ENCODE measurements at places on chromosomes 5 and 9.

DNA sequence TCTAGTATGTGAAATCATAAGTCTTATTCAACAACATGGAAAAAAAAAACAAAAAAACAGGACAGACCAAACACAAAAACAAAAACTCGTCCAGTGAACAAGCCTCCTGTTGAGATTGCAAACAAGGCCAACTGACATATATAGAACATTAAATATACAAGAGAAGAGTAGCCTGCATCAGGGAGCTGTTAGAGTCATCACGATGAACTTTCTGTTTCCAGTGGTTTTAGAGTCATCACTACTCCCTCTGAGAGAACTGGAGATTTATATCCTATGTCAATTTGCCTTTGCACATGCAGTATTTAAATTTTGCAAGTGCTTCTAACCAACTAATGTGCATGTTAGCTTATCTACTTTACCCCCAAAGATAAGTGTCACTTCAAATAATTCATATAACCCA lies 9.9 kb downstream of the SNCAIP start:
- no peak for DNase-seq

DNA sequence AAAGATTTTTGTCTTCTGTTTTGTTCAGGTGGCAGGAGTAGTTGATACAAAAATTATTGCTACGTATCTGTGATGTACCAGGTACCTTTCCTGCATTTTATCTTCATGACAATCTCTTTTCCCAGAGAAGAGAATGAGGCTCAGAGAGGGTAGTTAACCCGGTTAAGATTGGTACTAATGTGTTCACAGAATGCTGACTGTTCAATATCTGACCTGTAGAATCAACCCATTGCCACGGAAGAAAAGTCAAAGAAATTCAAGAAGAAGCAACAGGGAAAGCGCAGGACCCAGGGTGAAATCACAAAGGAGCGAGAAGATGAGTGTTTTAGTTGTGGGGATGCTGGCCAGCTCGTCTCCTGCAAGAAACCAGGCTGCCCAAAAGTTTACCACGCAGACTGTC lies 11.8 kb downstream of the RAB24 start:
- DNase-seq = no peak

- DNase-seq = no peak
These were observed 7.1 kb downstream of the POU4F3 start for GRCh38 chr5:146345578-146346366.

- DNase-seq = no peak
These were observed 8.0 kb downstream of the PDGFRB start for GRCh38 chr5:150147670-150148069.

DNA sequence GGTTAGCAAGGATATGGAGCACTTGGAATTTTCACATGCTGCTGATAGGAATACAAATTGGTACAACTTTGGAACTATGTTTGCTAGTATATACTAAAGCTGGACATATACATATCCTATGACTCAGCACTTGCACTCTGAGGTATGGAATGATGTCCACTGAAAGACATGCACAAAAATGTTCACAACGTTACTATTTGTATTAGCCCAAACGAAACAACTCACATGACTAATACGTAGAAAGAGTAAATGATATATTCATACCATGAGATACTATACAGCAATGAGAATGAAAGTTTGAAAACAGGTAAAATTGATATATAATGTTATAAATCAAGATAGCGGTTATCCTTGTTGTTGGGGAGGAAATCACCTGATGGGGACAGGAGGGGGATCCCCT lies 45.5 kb upstream of the CDC42SE2 start:
- peak; percentile 23 for DNase-seq

GRCh38 chr5:33827885-33828284 lies 63.9 kb downstream of the ADAMTS12 start:
- DNase-seq = no peak

GRCh38 chr9:89524963-89525362 lies 27.1 kb upstream of the SEMA4D start:
- no peak for DNase-seq

- DNase-seq = no peak
These were observed 165.2 kb upstream of the MSX2 start for GRCh38 chr5:174559141-174559540.

GRCh38 chr5:157509587-157509986 lies 49.6 kb downstream of the NIPAL4 start:
- DNase-seq = no peak

DNA sequence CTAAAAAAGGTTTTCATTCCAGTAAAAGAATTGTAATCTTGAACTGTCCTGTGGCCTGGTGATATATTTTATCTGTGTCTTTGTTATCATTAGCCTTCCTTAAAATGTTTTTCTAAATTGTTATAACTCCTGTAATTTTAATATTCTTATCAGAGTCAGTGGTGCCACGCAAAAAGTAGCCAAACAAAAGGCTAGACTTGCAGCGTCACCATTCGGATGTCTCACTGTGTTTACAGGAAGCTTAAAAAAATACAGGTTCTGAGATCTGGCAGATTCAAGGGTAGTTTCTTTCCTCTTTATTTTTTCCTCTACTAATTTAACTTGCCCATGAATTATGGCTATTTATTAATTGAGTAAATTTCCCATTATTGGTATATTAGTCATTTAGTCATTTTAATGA lies 362.3 kb downstream of the MAT2B start:
- no peak for DNase-seq

- no peak for DNase-seq
These were observed 73.4 kb upstream of the FOXE1 start for GRCh38 chr9:97779608-97780007.

GRCh38 chr5:155451106-155451505 lies 437.6 kb downstream of the KIF4B start:
- DNase-seq = no peak

DNA sequence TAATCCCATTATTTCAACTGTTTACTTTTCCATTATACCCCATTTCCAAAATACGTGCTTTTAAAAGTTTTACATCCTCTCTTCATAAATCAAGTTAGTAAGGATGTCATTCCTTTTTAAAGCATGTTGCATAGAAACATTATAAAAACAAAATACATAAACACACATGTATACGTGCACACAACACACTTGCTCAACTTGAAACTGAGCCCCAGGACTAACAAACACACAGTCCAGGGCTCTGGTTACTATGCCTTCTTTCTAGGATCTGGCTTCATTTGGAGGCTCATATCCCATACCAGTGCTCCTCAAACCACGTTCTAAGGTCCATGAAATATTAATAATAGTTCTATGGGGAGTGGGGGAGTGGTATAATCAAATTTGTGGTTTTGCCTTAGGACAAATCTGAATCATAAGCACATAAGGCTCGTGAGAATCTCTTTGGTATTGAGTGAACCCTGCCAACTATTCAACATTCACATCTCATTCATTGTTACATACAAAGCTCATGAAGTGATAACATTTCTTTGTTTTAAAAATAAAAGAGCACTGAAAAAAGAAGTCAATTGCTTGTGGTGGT lies 55.2 kb downstream of the NFIB start:
- DNase-seq = no peak

- DNase-seq = no peak
These were observed 485.6 kb downstream of the ZSWIM6 start for GRCh38 chr5:61817472-61818326.
